ENCODE measurements at places on chromosomes 12 and 14.

DNA sequence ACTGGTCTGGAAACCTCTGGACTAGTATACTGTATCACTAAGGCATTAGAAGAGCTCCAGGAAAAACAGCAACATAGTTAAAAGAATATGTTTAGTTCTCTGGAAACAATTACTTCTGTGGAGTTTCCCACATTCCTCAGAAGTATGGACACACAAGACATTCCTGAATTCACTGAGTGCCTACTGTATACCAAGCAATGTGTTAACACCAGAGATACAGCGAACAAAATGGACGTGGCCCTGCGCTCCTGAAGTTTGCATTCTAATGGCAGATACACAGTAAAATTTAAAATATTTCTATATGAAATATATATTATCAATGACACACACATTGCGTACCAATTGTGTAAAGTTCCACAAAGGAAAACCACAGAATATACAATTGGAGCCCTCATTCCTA is 1.1 kb downstream of the ANGEL1 start:
- no peak for DNase-seq

DNA sequence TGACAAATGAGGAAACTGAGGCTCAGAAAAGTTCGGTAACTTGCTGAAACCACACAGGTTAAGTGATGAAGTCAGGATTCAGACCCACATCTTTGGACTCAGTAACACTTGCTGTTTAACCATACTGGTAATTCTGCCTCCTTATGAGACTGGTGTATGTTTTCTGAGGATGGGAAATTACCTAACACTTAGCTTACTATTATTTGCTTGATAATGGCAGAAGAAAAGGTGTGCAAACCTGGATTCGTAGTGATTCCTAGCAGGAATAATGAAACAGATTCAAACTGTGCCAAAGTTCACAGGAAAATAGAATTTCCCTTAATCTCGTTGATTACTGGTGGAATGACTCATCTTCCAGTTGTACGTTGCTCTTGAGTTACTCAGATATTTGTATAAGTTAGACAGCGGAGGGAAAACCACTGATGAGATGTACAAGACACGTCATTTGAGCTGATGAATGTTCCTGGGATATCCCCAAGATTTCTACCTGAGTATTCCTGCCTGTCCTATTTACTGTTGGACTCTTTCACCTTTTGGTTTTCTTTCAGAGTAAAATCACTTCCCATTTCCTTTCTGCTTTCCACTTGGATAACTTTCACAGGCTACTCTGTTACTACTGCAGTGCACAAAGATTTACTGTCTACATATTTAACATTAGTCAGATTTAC is 37.5 kb downstream of the PRORP start:
- DNase-seq, result no peak

DNA sequence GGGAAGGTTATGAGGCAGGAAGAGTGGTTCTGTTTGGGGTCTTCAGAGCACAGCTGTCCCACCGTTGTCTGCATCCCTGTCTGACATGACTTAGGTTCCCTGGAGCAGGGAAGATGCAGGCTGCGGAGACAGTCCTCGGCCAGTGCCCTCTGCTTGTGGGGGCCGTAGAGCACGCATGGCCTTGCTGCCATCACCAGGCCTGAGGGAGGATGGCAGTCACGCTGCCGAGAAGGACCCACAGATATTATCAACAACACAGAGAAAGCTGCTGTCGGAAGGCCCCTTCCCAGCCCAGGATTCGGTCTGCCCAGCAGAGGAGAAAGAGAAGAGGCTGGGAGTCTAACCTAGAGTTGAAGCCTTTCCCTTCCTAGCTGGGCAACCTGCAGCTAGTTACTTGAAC is 35.0 kb downstream of the ERH start:
- DNase-seq, result no peak

GRCh38 chr14:75539561-75540478 is 17.6 kb downstream of the BATF start:
- peak; percentile 22 for DNase-seq

DNA sequence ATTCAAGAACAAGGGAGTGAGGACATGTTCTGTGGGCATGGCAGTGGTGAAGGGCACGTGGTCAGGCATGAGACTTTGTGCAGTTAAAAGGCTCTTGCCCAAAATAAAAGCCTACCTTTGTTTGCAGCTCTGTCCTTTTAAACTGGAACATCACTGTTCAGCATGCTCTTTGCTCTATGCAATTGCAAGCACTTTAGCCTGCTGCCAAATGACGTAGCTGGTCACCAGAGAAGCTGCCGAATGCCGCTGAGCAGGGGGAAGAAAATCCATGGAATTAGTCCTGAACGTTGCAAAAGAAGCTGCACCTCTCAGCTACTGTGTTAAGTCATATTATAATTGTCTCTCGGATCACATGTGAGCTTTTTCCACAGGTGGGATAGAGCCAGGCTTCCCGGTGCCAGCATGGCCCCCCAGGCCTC is 176.3 kb upstream of the DIO2 start:
- no peak for DNase-seq
